ENCODE measurements at places on chromosomes 16 and 17.

- no peak for DNase-seq
Observed at GRCh38 chr17:65182233-65182632, 45.1 kb downstream of the RGS9 start.

- DNase-seq, result peak; percentile 58
Observed at GRCh38 chr17:29005936-29006511, at the start of gene SEZ6. Gene SEZ6, minus strand, starts transcription at chr17:29006033. Its CDS starts 164 bp downstream, at chr17:29005869.

GRCh38 chr16:89906140-89907025 is 12.3 kb upstream of the MC1R start:
- no peak for DNase-seq

GRCh38 chr17:15270628-15271381 is 5.7 kb upstream of the PMP22 start:
- DNase-seq, result no peak

- DNase-seq, result no peak
Observed at GRCh38 chr17:82948081-82948511, 108.3 kb upstream of the ZNF750 start.

- DNase-seq, result no peak
Observed at GRCh38 chr17:81684442-81684911, 666 bp downstream of the HGS start.

DNA sequence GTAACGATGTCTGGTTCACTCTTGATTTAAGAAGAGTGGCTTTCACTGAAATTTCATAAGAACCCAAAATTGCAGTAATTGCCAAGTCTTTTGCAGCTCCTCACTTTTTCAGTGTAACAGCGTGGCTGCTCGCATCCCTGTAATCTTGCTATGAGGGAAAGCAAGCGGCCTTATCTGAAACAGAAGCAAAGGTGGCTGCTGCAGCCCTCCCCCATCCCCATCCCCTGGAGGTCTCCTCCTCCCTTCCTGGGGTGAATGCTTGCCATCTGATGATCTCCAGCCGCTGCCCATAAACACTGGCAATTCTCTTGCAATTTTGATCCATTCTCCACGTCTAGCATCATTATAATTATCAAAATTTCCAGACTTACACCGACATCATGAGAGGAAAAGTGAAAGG is 182.5 kb upstream of the ASIC2 start:
- no peak for DNase-seq

DNA sequence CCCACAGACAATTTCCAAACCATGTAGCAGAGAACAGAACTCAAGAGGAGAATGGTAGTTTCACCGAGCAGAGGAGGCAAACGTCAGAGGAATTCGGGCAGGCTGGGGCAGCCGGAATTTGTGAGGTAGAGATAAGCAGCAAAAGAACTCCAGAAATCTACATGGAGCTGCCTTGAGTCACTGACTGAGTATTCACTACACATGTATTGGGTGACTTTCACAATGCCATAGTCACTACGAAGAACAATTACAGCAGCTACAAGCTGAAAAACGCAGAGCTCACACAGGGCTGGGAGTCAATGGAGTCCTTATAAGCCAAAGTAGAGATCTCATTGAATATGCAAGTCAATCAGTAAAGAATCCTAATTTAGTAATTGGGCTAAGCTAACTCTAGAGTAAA is 13.4 kb downstream of the CMC2 start:
- no peak for DNase-seq

DNA sequence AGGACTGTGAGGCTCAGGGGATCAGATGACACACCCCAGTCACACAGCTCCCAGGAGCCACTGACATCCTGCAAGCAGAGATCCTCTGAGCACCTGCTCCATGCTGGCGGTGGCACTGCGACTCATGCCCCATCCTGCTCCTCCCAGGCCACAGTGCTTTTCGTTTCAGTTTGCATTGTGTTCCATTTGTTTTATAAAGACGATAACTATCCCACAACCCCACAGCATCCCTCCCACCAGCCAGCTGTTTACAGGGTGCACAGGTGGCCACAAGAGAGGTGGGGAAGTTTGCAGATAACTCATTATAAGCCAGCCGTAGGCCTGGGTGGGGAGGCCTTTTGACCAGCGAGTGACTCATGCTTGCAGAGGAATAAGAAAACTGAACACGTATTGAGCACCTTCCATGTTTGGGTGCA is 28.2 kb downstream of the BCO1 start:
- DNase-seq, result no peak

DNA sequence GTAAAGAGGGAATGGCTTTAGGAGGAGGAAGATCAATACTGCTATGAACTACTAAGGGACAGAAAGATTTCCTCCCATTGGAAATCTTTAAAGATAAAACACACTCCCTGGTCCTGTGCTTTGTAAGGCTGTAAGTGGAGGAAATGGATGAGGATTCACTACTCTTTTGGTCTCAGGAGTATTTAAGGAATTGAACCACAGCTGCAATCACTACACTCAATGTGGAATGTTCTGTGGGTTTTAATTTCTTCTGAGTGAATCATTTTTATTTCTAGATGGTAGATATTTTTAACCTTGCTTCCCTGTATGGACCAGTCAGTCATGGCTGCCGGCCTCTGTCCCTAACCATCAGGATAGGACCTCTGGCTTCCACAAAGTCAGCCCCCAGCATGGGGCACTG is 65.6 kb downstream of the SDR42E1 start:
- DNase-seq, result no peak

DNA sequence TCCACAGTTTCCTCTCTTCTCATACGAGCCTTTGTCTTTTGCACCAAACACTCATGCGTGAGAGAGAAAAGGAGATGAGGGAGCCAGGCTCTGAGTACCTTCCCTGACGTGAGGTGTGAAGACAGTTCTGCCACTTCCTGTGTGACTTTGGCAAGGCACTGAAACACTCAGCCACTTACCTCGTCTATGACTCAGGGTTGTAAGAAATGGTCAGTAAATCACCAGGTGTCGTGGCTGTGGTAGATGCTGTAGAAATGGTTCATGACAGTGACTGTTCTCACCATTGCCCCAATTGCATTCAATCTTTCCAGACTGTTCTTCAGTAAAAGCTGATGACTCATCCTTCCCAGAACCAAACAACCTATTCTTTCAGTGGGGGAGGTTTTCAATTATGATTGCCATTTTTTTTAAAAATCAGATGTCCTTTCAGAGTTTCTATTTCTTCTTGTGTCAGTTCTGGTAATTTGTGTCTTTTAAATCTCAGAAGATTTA is 49.2 kb upstream of the CBFA2T3 start:
- DNase-seq, result no peak

DNA sequence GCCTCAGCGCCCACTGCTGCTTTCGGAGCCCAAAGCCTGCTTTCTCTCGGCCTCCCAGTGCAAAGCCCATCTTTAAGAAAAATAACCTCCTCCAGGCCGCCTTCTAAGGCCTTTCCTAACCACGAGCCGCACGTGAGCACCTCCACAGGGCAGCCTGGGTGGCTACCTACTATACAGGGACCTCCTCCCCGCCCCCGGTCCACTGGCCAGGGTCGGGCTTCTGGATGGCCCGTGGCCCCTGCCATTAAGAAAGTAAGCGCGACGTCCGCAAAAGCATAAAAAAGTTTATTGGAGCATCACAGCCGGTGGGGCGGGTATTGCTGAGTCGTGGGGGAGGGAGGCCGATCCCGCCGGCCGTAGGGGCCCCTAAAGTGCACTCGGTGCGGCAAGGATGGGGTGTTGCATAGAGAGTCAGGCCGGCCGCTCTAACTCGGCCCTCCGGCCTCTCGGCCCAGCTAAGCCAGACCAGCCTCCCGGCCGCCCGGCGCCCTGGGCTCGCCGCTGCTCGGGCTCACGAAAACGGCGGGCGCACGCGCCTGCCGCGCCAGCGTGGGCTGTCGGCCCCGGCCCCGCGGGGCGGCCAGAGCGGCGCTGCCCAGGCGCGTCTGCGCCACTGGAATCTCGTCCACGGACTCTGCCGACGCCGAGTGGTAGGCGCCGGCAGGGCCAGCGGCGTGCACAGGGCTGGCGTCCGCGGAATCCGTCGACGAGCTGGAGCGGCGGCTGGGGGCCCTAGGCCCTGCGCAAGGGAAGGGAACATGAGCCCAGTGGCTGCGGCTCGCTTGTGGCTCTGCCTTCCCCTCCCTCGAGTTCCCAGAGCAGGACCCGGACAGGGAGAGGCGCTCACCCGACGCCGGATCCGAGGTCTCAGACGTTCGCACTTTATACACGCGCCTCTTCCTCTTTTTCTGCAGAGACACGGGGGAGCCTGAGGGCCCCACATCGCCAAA is 1.1 kb upstream of the TPPP3 start:
- no peak for DNase-seq

DNA sequence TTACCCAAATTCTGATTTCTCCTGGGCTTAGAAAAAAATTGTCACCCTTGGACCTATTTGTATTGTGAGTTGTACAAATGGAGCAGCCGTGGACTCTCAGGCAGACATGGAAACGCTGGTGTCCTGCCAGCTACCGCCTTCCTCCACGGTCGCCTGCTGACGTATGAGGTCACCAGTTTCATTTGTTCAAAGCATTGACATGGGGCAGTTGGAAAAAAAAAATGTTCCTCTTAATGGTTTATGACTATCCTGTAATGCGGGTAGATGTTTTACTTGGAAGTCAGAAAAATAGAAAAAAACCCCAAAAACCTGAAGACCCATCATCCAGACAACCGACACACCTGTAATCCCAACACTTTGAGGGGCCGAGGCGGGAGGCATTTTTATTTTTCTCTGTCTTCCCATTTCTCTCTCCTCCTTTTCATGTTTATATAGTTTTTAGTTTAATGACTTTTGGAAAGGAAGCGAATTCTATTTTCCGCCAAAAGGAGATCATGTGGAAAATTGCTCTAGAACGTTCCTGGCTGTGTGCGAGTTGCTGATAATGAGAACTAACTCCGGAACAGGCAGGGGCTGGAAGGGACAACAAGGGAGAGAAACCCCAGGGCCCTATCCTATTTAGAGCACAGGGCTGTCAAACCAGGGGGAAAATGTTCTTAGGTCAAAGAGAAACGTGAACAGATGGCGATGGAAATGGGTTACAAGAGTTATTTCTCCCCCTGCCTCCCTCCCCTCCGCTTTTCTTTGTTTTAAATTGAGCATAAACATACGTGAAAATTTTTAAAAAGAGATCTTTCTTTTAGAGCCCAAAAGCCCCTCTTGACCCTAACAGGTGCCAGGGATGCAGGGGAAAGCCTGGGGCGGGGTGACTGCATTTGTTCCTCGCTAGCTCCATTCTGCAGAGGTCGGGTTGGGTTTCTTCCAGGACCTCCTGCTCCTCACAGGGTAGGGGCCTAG is 13.7 kb downstream of the DNAH17 start:
- no peak for DNase-seq

- no peak for DNase-seq
Observed at GRCh38 chr16:69894676-69895075, 56.5 kb upstream of the CLEC18A start.

GRCh38 chr17:76000016-76000754 is 470 bp upstream of the CDK3 start:
- peak; percentile 46 for DNase-seq

GRCh38 chr17:35890774-35891155 is 10.6 kb upstream of the CCL5 start:
- DNase-seq, result no peak

- no peak for DNase-seq
Observed at GRCh38 chr16:76389126-76389525, 111.9 kb downstream of the CNTNAP4 start.

- no peak for DNase-seq
Observed at GRCh38 chr17:6476076-6476809, 32.0 kb downstream of the PIMREG start.

GRCh38 chr16:29819506-29819905 is 756 bp upstream of the MVP start:
- DNase-seq, result no peak

GRCh38 chr17:55865072-55865762 is 114.4 kb downstream of the PCTP start:
- no peak for DNase-seq

DNA sequence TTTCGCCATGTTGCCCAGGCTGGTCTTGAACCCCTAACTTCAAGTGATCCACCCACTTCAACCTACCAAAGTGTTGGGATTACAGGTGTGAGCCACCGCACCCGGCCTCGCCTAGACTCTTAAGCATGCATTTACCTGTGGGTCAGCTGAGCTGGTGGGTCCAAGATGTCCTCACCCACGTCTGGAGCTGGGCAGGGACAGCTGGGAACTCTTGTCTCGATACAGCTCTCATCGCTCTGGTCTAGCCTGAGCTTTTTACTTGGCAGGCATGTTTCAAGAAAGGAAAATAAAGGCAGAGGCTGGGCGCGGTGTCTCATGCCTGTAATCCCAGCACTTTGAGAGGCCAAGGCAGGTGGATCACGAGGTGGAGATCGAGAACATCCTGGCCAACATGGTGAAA is 56.9 kb upstream of the PHOSPHO1 start:
- no peak for DNase-seq

- peak; percentile 46 for DNase-seq
Observed at GRCh38 chr17:73546770-73547536, 97.3 kb downstream of the SDK2 start.

GRCh38 chr17:5181509-5182305 is 10.0 kb downstream of the ZNF594 start:
- DNase-seq, result no peak

DNA sequence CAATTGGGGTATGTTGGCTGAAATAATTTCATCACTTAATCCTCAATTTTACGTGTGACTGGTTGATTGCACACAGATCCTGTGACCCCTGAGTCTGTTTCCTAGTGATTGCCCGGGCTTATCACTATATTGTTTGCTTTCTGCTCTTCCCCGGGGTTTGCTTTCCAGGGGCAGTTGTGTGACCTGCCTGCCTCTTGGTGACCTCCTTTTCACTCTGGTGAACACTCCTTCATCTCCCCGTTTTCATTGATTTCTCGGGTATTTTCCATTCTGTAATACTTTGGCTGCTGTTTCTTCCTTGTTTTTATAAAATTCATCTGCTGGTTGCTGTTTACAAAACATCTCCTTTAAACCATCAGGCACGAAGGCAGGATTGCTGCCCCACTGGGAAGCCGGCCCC is 36.0 kb downstream of the NTN1 start:
- no peak for DNase-seq

GRCh38 chr17:62657690-62658089 is 30.2 kb downstream of the MRC2 start:
- no peak for DNase-seq

- no peak for DNase-seq
Observed at GRCh38 chr17:73698966-73699365, 54.7 kb upstream of the SDK2 start.

DNA sequence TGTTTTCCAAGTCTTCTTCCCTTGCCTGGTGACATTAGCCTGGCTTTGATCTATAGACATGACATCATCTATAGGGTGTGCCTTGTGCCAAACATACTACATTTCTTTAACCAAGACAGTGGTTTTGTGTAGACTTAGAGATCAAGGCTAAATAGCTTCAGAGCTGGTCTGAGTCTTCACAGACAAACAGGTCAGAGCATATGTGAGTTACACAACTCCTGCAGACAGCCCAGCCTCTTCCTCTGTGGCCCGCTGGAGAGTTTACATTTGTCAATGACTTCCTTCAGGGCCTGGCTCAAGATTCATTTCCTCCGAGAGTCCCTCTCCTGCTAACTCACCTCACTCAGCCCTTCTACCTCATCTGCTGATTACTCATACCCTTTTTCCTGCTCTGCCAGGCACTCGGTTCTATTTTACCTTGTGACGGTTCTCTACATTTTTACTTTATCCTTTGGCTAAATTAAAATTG is 73.1 kb upstream of the TANC2 start:
- no peak for DNase-seq

DNA sequence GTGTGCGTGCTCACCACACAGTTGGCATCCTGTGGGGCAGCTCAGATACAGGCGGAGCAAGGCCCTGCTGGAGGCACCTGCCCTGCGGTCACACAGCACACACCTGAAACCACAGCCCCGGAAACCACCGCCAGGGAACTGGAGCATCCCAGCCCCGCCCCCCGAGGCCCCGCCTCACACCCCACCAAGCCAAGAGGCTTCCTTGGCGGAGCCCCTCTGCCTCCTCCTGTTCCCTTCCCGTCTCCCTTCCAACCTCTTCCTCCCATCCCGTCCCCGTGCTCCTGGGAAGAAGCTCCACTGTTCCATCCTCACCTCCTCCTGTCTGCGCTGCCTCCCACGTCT is 205.5 kb downstream of the NTN1 start:
- no peak for DNase-seq
